ENCODE measurements at places on chromosomes 12 and 14. TPM values are rescaled to one million over a fixed set of nuclear protein-coding genes. Genes with fewer than 3 reads are reported as not detected.

Gene TCL1B
- total RNA-seq: not detected

DNA sequence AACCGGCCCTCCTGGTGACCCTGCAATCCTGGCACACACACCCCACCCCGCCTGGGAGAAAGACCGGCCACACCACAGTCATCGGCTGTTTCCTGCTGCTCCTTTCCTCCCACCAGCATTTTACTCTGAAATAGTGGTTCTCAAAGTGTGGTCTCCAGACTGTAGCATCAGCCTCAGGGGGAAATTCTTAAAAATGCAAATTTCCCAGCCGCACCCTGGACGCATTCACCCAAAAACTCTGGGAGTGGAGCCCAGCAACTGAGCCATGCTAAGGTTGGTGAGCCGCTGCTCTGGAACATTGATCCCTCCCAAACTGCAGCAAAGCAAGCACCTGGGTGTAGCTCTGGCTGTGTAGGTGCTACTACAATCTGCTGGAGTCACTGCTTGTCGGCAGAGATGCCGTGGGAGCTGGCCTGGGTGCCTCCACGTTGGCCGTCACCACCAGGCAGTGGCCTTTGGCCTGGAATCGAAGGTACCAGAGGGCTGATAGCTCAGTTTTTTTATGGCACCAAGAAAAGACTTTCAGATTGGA lies 38.4 kb upstream of the BCL2L14 start:
- H3K4me3 ChIP-seq: peak overlapping the region; percentile 15
- H3K36me3 ChIP-seq: no peaks in the 10 kb centered on the region

DNA sequence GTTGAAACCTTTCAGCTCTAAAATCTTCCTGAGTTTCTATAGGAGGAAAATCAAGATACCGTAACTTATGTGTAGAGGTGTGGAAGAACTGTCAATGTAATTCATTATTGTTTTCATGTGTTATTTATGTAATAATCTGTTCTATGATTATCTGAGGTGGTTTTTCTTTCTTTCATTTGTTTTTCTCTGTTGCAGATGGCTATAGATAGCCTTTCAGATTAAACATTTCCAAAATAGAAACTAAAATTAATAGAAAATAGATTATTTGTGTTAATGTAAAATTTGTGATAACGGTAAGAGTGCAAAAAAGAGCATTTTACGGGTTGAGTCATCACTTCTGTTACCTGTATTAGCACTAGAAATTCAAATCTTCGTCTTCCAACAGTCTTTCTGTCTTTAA lies 128.8 kb downstream of the SYNE2 start:
- no peaks in the 10 kb centered on the region for H3K27me3 ChIP-seq
- H3K36me3 ChIP-seq: no peaks in the 10 kb centered on the region
- H3K27ac ChIP-seq: no peak overlapping the region
- DNase-seq: no peak
- no peaks in the 10 kb centered on the region for H3K4me1 ChIP-seq
- no peak overlapping the region for H3K4me3 ChIP-seq

Gene GLIPR1L1
- total RNA-seq: not detected

GRCh38 chr12:121678716-121679300 lies 9.4 kb upstream of the MORN3 start:
- H3K27ac ChIP-seq: no peak overlapping the region
- H3K4me3 ChIP-seq: no peak overlapping the region
- H3K36me3 ChIP-seq: no peaks in the 10 kb centered on the region
- no peaks in the 10 kb centered on the region for H3K4me1 ChIP-seq

Gene VRTN
- total RNA-seq: not detected

- no peak overlapping the region for H3K27ac ChIP-seq
- DNase-seq: no peak
- no peaks in the 10 kb centered on the region for H3K27me3 ChIP-seq
Measured at GRCh38 chr12:121524196-121524916, 56.5 kb downstream of the KDM2B start.

- H3K4me1 ChIP-seq: peaks cover 4% of the 10 kb centered on the region
- DNase-seq: no peak
- H3K27me3 ChIP-seq: no peaks in the 10 kb centered on the region
Measured at GRCh38 chr14:89534902-89535685, 118.1 kb upstream of the FOXN3 start.

- H3K36me3 ChIP-seq: no peaks in the 10 kb centered on the region
- no peaks in the 10 kb centered on the region for H3K4me1 ChIP-seq
- H3K27ac ChIP-seq: no peak overlapping the region
- no peak overlapping the region for H3K4me3 ChIP-seq
Measured at GRCh38 chr14:75587388-75587787, 9.0 kb downstream of the FLVCR2 start.

Gene BDKRB2
- total RNA-seq: 0.07 TPM

Gene ZFHX2
- total RNA-seq: 0.83 TPM

DNA sequence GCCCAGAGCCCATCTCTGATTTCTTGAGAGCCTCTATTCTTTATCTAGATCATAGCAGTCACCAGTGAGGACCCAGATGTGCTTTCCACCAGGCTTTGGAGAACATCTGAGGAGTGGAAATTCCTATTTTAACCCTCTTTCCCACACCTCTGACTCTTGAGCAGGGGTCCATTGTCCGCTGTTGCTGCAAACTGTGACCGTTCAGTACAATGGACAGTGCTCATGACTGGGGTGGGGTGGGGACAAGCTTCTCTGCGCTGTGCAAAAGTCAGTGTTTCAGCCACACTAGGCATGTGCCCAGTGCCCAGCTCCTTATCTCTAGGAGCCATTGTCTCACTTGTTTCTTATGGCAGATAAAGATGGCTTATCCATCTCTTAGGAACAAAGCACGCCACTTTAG lies 16.9 kb upstream of the KRT7 start:
- H3K27ac ChIP-seq: no peak overlapping the region
- H3K4me3 ChIP-seq: no peak overlapping the region
- no peak for DNase-seq
- no peaks in the 10 kb centered on the region for H3K36me3 ChIP-seq
- H3K4me1 ChIP-seq: no peaks in the 10 kb centered on the region

GRCh38 chr12:38682521-38682920 lies 222.9 kb downstream of the CPNE8 start:
- H3K36me3 ChIP-seq: peaks cover 8% of the 10 kb centered on the region
- no peak for DNase-seq
- H3K27me3 ChIP-seq: no peaks in the 10 kb centered on the region
- H3K27ac ChIP-seq: no peak overlapping the region

Gene LGMN
- total RNA-seq: 111 TPM

GRCh38 chr14:89378119-89378518 lies 38.9 kb downstream of the FOXN3 start:
- H3K36me3 ChIP-seq: no peaks in the 10 kb centered on the region
- H3K27me3 ChIP-seq: no peaks in the 10 kb centered on the region
- no peak overlapping the region for H3K4me3 ChIP-seq
- DNase-seq: no peak

Gene PMEL
- total RNA-seq: 4.5 TPM

Gene KIF5A
- not detected for total RNA-seq

- no peaks in the 10 kb centered on the region for H3K36me3 ChIP-seq
- no peak for DNase-seq
- no peak overlapping the region for H3K4me3 ChIP-seq
- no peaks in the 10 kb centered on the region for H3K27me3 ChIP-seq
- no peak overlapping the region for H3K27ac ChIP-seq
Measured at GRCh38 chr14:101820283-101820798, 58.8 kb downstream of the PPP2R5C start.

- no peaks in the 10 kb centered on the region for H3K36me3 ChIP-seq
- DNase-seq: no peak
- H3K4me1 ChIP-seq: no peaks in the 10 kb centered on the region
- no peaks in the 10 kb centered on the region for H3K27me3 ChIP-seq
- no peak overlapping the region for H3K4me3 ChIP-seq
- no peak overlapping the region for H3K27ac ChIP-seq
Measured at GRCh38 chr14:88168498-88169165, 154.4 kb downstream of the KCNK10 start.

DNA sequence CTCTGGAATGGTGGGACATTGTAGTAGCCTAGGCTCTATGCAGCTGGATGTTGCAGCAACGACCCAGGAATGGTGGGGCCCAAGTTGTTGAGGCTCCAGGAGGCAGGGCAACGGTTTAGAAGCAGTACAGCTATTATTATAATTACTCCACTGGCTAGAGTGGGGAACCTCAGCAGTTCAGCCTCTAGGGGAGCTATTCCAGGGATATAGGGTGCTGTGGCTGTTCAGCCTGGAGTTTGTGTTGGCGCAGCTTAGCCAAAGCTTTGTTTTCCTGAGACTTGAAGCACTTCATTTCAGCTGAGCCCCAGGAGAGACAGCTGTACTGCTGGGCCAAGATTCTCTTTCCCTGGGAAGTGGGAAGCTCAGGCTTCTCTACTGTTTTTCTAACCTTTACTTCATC lies 1023.0 kb upstream of the ATXN7L3B start:
- no peaks in the 10 kb centered on the region for H3K27me3 ChIP-seq
- DNase-seq: no peak
- no peak overlapping the region for H3K4me3 ChIP-seq
- H3K36me3 ChIP-seq: no peaks in the 10 kb centered on the region
- H3K4me1 ChIP-seq: no peaks in the 10 kb centered on the region

Gene DIO2
- total RNA-seq: not detected

Data from right lobe of liver (tissue), 6 donors.